ENCODE measurements at places on chromosomes 3 and 15. TPM values are rescaled to one million over a fixed set of nuclear protein-coding genes. Genes with fewer than 3 reads are reported as not detected.

LRRC31 gene
- total RNA-seq: not detected

PIGZ gene
- total RNA-seq: 0.90 TPM

ZNF662 gene
- total RNA-seq: not detected

GRM2 gene
- 0.05 TPM for total RNA-seq

ISLR2 gene
- total RNA-seq: 0.37 TPM

TM4SF1 gene
- 0.56 TPM for total RNA-seq

CFAP91 gene
- 1.3 TPM for total RNA-seq

DNA sequence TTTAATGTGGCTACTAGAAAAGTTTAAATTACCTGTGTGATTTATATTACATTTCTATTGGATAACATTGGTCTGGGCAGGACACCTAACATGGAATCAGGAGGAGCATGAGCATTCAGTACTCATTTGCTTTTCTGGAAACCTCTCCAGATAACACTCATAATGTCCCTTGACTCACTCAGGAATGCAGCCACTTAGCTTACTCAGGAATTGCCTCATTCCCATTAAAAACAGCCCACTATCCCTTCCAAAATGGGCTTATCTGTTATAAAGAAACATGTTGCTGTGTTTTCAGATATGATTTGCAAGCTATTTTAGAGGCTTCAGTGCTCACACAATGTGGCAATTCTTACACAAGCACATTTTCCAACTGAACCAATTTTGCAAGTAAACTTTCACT is 17.1 kb downstream of the GBE1 start:
- H3K36me3 ChIP-seq: peaks cover 6% of the 10 kb centered on the region
- H3K4me1 ChIP-seq: 0 out of 2 replicates have a peak, but pooled peaks cover 2% of the 10 kb centered on the region
- no peak overlapping the region for H3K4me3 ChIP-seq
- no peak overlapping the region for H3K27ac ChIP-seq

DNA sequence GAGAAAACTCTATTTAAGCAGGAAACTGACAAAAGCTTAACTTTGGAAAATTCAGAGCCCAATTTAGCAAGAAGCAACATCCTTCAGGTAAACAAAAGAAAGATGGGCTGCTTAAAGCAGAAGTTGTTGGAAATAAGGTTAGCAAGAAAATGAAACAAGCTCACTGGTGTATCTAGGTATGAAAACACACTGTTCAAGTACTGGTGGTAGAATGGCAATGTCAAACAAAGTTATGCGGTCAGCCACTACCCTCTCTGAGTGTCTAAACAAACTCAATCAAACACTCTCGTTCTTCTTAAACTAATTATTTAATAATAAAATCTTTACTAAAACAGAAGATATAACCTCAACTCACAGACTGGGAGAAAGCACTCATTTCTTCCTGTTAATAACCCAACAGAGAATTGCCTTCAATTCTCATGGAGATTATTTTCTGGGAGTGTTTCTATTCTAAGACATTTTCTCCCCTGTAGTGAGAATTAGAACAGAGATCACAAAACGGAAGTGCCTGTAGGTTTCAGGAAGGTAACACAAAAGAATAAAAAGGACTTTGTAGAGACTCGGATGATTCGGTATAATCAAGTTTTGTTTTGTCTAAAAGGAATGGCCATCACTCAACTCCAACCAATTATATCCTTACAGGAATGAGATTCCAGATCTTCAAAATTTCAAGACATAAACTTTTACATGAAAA is 28.9 kb downstream of the PRICKLE2 start:
- no peaks in the 10 kb centered on the region for H3K27me3 ChIP-seq
- H3K4me3 ChIP-seq: no peak overlapping the region
- no peaks in the 10 kb centered on the region for H3K36me3 ChIP-seq
- no peak overlapping the region for H3K27ac ChIP-seq
- no peak for DNase-seq

GRCh38 chr15:49918121-49918520 is 200.9 kb downstream of the ATP8B4 start:
- H3K27ac ChIP-seq: no peak overlapping the region
- no peaks in the 10 kb centered on the region for H3K27me3 ChIP-seq

DNA sequence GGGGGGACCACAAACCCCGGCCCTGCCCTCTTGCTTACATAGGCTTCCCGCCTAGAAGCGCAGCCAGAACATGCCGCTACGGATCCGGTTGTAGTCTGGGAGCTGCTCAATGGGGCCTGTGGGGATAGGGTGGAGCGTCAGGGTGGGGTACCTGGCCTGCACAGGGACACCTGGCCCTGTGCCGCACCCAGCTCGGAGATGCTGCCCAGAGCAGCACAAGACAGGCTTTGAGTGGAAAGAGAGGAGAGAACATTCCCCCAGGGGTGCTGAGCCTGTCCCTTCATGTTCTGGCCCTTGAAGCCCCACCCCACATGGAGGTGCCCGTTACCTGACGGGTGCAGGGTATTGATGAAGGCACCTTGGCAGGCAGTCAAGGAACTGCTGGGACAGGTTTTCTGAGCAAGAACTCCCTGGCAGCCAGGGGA is 4.0 kb upstream of the COL7A1 start:
- H3K27me3 ChIP-seq: peaks cover 5% of the 10 kb centered on the region
- no peak overlapping the region for H3K27ac ChIP-seq
- no peak overlapping the region for H3K4me3 ChIP-seq

- H3K4me1 ChIP-seq: no peaks in the 10 kb centered on the region
- H3K27me3 ChIP-seq: no peaks in the 10 kb centered on the region
- H3K4me3 ChIP-seq: no peak overlapping the region
- H3K27ac ChIP-seq: no peak overlapping the region
- no peak for DNase-seq
Observed at GRCh38 chr3:126364130-126364695, 7.0 kb upstream of the KLF15 start.

DNA sequence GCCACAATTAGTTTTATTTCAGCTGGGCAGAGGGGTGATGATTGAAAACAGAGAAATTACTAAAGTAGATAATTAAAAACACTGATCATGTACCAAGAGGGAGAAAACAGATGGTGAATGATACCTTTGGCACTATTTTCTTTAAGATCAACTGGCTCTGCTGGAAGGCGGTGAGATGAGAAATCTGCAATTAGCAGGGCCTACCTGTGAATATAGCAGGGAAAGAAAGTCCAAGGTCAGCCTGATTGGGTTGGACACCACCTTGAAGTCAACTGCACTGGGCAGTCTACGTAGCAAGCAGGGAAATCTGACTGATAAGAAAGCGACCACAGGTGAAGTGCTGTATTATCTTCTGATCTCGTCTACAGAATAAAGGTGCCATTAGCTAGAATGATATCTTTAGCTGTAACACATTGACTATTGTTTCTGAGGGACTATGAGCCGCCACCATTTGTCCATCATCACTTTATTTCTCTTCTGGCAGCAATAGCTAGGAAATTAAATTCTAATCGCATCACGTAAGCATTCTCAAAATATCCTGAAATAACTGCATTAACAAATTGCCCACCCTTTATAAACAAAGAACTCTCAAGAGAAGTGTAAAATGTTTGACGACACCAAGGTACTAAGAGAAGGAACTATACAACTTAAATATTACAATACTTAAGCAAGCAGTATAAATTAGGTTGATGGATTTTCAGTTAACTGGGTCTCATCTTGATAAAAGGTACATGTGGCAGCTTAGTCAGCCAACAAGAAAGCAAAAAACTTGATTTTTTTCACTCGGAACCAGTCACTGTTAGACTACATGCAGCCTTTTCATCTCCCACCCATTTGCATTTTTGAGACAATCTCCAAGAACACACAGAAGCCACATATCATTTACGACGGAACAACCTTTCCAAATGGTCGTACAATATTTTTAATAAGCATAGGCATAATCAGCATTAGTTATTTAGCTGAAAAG is 1.3 kb downstream of the NEDD4 start:
- H3K4me1 ChIP-seq: 0 out of 2 replicates have a peak, but pooled peaks cover 3% of the 10 kb centered on the region
- no peak overlapping the region for H3K27ac ChIP-seq
- peaks cover 2% of the 10 kb centered on the region for H3K27me3 ChIP-seq
- peak overlapping the region; percentile 87 for H3K4me3 ChIP-seq

GRCh38 chr3:7209098-7209497 is 348.2 kb downstream of the GRM7 start:
- H3K4me1 ChIP-seq: no peaks in the 10 kb centered on the region
- no peak overlapping the region for H3K4me3 ChIP-seq
- no peak overlapping the region for H3K27ac ChIP-seq
- no peak for DNase-seq

GRCh38 chr3:167867981-167868380 is 132.5 kb downstream of the SERPINI1 start:
- H3K4me1 ChIP-seq: no peaks in the 10 kb centered on the region
- no peak overlapping the region for H3K27ac ChIP-seq
- no peak for DNase-seq

GRCh38 chr3:155605571-155605970 is 139.3 kb downstream of the PLCH1 start:
- H3K4me1 ChIP-seq: no peaks in the 10 kb centered on the region
- H3K4me3 ChIP-seq: no peak overlapping the region
- H3K36me3 ChIP-seq: no peaks in the 10 kb centered on the region
- no peak overlapping the region for H3K27ac ChIP-seq
- peaks cover 3% of the 10 kb centered on the region for H3K27me3 ChIP-seq

- H3K27ac ChIP-seq: no peak overlapping the region
- H3K4me1 ChIP-seq: no peaks in the 10 kb centered on the region
- no peak overlapping the region for H3K4me3 ChIP-seq
- H3K27me3 ChIP-seq: no peaks in the 10 kb centered on the region
Observed at GRCh38 chr3:6540981-6541380, 319.9 kb upstream of the GRM7 start.

- H3K36me3 ChIP-seq: no peaks in the 10 kb centered on the region
- H3K4me3 ChIP-seq: no peak overlapping the region
- no peaks in the 10 kb centered on the region for H3K27me3 ChIP-seq
- no peak overlapping the region for H3K27ac ChIP-seq
- H3K4me1 ChIP-seq: no peaks in the 10 kb centered on the region
- no peak for DNase-seq
Observed at GRCh38 chr15:98322581-98322980, 325.8 kb upstream of the IGF1R start.

All from GM12878 (cell line).